ENCODE measurements at places on chromosomes 16 and 17. TPM values are rescaled to one million over a fixed set of nuclear protein-coding genes. Genes with fewer than 3 reads are reported as not detected.

Gene KPNA2
- 229 TPM for total RNA-seq

Gene GUCY2D
- total RNA-seq: not detected

Gene CCL4
- not detected for total RNA-seq

Gene TRPV2
- total RNA-seq: 58.5 TPM

Gene RHBDF2
- 77.3 TPM for total RNA-seq

Gene MYLK3
- total RNA-seq: 0.06 TPM

Gene SPNS2
- 69.1 TPM for total RNA-seq
